Effector CD8-positive, alpha-beta T cell (primary cell): ENCODE measurements at places on chromosomes 5 and 9.

- DNase-seq, result no peak
Observed at GRCh38 chr5:124922255-124922975, 176.0 kb upstream of the ZNF608 start.

DNA sequence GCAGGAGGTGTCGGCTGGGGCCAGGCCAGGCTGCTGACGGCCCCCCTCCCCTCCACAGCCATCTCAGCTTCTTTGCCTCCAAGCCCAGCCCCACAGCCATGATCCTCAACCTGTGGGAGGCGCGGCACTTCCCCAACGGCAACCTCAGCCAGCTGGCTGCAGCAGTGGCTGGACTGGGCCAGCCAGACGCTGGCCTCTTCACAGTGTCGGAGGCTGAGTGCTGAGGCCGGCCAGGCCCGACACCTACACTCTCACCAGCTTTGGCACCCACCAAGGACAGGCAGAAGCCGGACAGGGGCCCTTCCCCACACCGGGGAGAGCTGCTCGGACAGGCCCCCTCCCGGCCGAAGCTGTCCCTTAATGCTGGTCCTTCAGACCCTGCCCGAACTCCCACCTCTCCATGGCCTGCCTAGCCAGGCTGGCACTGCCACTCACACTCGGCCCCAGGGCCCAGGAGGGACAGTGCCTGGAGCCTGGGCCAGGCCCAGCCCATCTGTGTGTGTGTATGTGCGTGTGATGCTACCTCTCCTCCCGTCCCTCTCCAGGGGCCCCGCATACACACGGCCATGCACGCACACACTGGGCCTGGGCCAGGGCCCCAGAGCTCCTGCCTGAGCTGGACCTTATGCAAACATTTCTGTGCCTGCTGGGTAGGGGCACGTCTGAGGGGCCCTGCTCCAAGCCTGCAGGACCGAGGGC is 19.3 kb downstream of the HK3 start:
- DNase-seq, result no peak

- DNase-seq, result no peak
Observed at GRCh38 chr5:155147222-155147621, 133.7 kb downstream of the KIF4B start.

GRCh38 chr5:138527170-138527569 is 15.9 kb downstream of the ETF1 start:
- DNase-seq, result no peak

DNA sequence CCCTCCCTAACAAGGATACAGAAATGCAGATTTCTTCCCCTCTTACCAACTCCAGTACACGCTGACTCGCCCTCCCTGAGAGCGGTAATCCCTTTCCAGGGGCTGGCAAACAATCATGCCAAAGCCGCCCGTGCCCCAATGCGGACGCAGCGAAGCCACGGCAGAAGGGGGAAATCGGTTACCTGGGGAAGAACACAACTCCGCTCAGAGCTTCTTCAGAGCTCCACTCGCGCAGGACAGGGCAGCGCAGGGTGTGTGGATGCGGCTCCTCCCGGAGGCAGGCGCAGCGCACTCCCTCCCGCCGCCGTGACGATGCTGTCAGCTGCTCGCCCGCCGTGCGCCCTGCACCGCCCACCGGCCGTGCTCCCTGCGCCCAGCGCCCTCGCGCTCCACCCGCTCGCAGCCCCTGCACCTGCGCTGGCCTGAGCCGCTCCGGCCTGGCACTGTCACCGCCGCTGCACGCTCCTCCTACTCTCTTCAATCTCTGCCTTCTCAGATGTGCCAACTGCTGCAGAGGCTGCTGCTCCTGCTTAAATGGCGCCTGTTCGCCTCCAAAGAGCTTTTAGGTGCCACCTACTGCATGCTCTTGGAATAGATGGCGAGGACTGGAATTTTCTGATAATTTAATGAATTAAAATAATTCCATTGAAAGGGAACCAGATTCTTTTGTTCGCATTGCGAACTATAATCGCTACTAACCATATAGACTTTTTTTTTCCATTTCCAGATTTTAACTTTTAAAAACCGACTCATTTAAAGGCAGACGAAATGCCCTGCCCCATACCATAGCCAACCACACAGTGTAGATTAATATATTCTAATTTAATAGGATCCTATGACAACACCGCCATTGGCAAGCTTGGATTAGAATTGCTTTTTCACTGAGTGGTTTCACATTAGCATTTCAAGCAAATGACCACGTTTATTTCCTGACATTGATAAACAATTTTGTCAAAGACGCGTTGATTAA is at the start of gene DIRAS2:
DIRAS2 (minus strand) TSS at position 255 of the 970 bp plus-strand sequence. CDS start 28,997 bp downstream, outside the sequence.
- DNase-seq, result no peak

- DNase-seq, result no peak
Observed at GRCh38 chr5:10220248-10220647, 29.4 kb downstream of the ATPSCKMT start.

GRCh38 chr9:120513825-120514396 is 66.1 kb downstream of the CDK5RAP2 start:
- no peak for DNase-seq

- no peak for DNase-seq
Observed at GRCh38 chr9:9874270-9874669, 738.5 kb downstream of the PTPRD start.

DNA sequence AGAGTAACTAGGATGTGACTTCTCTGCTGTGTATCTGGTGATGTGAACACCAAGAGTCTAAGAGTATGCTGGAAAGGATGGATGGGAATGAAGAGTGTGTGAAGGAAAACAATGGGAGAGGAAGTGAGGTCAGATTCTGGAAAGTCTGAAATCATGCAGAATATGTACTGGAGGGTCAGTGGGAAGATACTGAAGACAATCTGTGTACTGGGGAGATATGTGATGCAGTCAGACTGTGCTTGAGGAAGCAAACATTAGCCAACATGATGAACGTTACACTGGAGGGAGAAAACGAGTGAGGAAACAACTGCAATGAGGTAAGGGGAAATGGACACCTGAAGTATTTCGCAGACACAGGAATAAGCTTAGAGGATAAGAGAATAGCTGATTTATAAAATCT is 105.7 kb downstream of the NR3C1 start:
- no peak for DNase-seq

GRCh38 chr5:93588352-93589151 is 5.5 kb downstream of the NR2F1 start:
- no peak for DNase-seq

DNA sequence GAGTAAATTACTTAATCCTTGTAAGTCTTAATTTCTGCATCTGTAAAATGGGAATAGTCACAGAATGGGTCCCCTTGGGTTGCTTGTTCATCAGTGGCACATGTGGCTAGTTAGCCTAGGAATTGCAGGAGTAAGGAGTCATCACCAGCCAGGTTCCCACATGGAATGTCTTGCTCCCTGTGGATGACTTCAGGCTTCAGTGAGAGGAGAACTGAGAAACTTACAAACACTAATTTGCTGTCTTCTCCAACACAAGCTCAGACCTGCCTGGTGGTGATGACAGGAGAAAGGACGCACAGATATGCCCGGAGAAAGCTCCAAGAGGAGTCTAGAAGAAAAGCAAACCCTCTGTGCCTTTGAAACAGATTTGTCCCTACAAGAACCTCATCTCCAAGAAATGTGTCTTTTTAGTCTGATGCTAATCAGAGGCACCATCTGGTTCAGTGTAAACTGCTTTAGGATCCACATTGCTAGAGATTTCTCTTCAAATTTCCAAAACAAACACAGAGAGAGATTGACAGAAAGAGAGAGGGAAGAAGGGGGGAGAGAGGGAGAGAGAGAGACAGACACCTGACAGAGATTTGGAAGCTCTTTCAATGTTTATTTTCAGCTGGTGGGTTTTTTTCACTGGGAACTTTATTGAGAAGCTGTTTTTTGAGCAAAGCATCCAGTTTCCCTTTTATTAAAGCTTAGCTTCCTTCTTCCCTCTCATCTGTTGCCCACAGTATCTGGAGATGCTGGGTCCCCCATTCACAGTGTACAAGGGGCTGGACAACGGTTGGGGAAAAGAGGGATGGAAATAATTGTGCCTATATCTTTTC is 128.3 kb downstream of the DOCK2 start:
- no peak for DNase-seq

- DNase-seq, result no peak
Observed at GRCh38 chr9:7210854-7211637, 453.3 kb downstream of the KDM4C start.

DNA sequence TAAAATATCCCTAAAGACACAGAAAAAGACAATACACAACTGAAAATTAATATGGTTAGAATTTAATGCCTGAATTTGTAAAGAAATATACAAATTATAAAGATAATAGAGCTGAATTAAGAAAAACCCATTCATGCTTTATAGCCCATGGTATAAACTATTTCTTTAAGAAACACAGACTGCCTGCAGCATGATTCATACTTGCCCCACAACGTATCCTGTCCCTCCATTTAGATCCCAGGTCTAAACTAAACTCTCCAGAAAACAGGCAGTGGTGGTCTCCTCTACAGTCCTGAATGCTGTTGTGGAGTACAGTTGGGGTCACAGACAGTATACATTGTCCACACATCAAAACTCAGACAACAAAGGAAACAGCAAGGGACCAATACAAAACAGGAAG is 24.8 kb downstream of the IL6ST start:
- no peak for DNase-seq

- no peak for DNase-seq
Observed at GRCh38 chr9:135278586-135278985, 191.1 kb downstream of the OLFM1 start.

GRCh38 chr5:179219661-179220620 is 125.3 kb downstream of the ADAMTS2 start:
- no peak for DNase-seq

DNA sequence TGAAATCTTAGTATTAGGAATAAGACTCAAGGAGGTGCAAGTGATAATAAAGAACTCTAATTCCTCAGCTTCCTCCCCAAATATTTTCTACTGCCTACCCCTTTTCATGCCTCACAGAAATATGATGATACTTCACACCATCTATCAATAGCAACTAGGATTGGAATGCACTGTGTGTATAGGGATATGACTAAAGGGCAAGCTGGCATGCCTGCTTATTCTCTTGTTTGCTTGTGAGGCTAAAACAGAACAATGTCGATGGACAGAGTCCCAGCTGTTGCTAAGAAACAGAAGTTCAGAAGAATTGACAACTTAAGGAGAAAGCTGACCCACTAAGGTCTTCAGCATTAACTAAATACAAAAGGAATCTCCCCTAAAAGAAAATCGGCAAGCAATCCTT is 9.7 kb upstream of the CHD1 start:
- DNase-seq, result no peak
